ENCODE measurements at places on chromosomes 2 and 18. TPM values are rescaled to one million over a fixed set of nuclear protein-coding genes. Genes with fewer than 3 reads are reported as not detected.
A peak's percentile ranks its signal among the peaks of the same experiment; 100 is the strongest.

DNA sequence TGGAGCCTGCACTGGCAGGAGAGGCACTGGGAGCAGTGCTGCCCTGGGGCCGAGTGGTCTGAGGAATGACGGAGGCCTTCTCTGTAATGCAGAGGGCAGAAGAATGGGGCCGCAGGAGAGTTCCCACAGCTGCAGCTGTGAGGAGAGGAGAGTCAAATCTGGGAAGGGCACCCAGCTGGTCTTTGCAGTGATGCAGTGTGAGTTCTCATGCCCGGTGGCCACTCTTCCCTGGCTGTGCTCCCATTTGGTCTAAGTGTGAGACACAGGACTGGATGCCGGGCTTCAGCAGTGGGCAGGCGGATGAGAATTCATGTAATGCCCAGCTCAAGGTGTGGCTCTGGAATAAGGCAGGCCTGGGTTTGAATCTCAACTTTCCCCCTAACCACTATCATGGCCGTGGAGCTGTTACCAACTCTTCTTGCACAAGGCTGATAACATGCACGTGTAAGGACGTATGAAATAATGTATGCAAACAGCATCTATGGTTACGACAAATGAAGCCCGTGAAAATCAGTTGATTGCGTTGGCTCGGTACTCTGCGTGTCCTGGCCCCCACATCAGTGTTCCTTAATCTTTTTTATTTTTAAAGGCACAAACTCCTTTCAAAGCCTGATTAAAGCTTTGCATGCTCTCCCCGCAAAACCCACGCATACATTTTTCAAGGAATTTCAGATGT is 71.6 kb downstream of the ACKR3 start:
- no peak overlapping the region for H3K27ac ChIP-seq
- no peaks in the 10 kb centered on the region for H3K4me1 ChIP-seq
- no peaks in the 10 kb centered on the region for H3K36me3 ChIP-seq
- no peak for DNase-seq
- H3K4me3 ChIP-seq: no peak overlapping the region

GRCh38 chr2:18950361-18950851 is 361.0 kb upstream of the NT5C1B start:
- no peak for DNase-seq
- H3K4me1 ChIP-seq: no peaks in the 10 kb centered on the region
- no peaks in the 10 kb centered on the region for H3K36me3 ChIP-seq
- H3K27ac ChIP-seq: no peak overlapping the region
- H3K27me3 ChIP-seq: no peaks in the 10 kb centered on the region

GRCh38 chr2:47300609-47301276 is 102.2 kb upstream of the MSH2 start:
- no peaks in the 10 kb centered on the region for H3K4me1 ChIP-seq
- H3K27me3 ChIP-seq: no peaks in the 10 kb centered on the region
- DNase-seq: no peak
- no peak overlapping the region for H3K27ac ChIP-seq
- H3K36me3 ChIP-seq: no peaks in the 10 kb centered on the region
- no peak overlapping the region for H3K4me3 ChIP-seq

DNA sequence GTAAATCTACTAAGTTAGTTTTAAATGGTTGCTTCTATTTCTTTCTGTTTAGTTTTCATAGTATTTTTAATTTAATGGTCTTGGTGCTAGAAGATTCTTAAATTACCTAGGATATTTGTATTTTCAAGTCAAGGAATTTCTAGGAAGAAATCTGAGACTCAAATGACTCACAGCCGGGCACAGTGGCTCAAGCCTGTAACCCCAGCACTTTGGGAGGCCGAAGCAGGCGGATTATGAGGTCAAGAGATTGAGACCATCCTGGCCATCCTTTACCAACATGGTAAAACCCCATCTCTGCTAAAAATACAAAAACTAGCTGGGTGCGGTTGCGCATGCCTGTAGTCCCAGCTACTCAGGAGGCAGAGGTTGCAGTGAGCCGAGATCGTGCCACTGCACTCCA is 95.5 kb downstream of the C2orf74 start:
- no peak for DNase-seq
- H3K36me3 ChIP-seq: peaks cover 6% of the 10 kb centered on the region
- no peak overlapping the region for H3K4me3 ChIP-seq
- H3K27ac ChIP-seq: no peak overlapping the region

Gene RGPD4
- 0.08 TPM for total RNA-seq

- no peak overlapping the region for H3K4me3 ChIP-seq
- no peaks in the 10 kb centered on the region for H3K36me3 ChIP-seq
- no peaks in the 10 kb centered on the region for H3K27me3 ChIP-seq
These were observed 39.9 kb downstream of the MYO3B start for GRCh38 chr2:170217778-170218251.

GRCh38 chr2:54977149-54977548 is 73.1 kb downstream of the RTN4 start:
- no peak for DNase-seq
- H3K27me3 ChIP-seq: no peaks in the 10 kb centered on the region
- no peak overlapping the region for H3K4me3 ChIP-seq

DNA sequence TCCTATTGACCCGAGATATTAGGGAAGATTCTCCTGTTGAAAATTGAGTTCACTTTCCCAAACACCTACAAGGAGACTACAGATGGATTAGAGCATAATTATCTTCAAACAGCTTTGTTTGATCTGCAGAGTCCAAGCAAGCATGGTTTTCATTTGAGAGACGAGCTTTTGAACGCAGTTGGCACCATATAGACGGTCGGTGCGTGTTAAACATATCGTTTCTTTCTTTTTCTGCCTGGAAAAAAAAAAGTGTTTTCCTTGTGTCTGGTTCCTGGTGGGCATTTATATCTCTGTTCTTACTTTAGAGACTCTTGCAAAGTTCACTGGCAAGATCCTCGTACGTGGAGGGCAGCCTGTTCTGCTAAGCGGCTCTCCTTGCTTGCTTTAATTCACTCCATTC is 248.9 kb downstream of the TMEM182 start:
- H3K27me3 ChIP-seq: no peaks in the 10 kb centered on the region
- H3K4me3 ChIP-seq: no peak overlapping the region
- no peaks in the 10 kb centered on the region for H3K4me1 ChIP-seq
- no peak for DNase-seq
- H3K27ac ChIP-seq: no peak overlapping the region

DNA sequence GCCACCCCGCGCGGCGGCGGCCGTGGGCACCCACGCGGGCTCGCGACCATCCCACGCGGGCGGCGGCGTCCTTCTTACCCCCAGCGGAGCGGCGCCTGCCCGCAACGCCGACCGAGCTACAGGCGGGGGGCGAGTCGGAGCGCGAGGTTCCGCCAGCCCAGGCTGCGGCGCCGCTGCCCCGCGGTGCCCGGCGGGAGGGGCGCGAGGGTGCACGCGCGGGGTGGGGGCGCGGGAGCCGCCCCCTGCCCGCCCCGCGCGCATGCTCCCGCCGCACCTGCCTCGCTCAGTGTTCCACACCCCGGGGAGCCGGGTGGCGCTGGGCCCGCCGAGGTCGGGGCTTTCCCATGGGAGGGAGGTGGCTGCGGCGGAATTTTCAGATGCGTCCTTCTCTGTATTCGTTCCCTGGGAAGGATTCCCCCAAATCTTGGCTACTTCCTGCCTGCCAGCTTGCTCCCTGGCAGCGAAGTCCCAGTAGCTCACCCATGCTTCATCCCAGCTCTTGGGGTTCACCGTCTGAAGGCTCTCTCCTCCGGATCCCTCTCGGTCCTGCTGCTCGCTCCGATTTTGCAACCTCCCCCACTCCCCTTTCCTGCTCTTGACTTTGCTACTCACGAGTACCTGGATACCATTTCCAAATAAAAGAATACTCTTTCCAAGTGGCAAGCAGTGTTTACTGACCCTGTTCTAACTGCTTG is at the start of gene L3MBTL4:
L3MBTL4 (minus strand) TSS at position 189 of the 695 bp plus-strand sequence. CDS start 103,286 bp downstream, outside the sequence.
- peak within 1 kb of the TSS; percentile 49 for H3K4me3 ChIP-seq
- H3K27ac ChIP-seq: no peak within 1 kb of the TSS
- H3K27me3 ChIP-seq: peaks cover 16% of the 10 kb centered on the region

GRCh38 chr2:65913813-65914212 is 481.4 kb upstream of the SPRED2 start:
- H3K27ac ChIP-seq: no peak overlapping the region
- DNase-seq: no peak
- no peak overlapping the region for H3K4me3 ChIP-seq

DNA sequence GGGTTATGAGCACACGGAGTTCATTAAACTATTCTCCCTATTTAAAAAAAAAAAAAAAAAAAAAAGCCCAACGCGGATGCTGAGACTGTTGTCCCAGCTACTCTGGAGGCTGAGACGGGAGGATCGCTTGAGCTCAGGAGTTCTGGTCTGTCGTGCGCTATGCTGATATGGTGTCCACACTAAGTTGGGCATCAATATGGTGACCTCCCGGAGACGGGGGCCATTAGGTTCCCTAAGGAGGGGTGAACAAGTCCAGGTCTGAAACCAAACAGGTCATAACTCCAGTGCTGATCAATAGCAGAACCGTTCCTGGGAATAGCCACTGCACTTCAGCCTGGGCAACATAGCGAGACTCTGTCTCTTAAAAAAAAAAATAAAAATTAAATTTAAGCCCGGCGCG is 12.9 kb upstream of the ANKRD53 start:
- H3K4me3 ChIP-seq: no peak overlapping the region
- no peaks in the 10 kb centered on the region for H3K36me3 ChIP-seq
- H3K27ac ChIP-seq: no peak overlapping the region
- no peaks in the 10 kb centered on the region for H3K4me1 ChIP-seq
- peak; percentile 41 for DNase-seq

Gene CHRNA1
- not detected for total RNA-seq

- no peak overlapping the region for H3K27ac ChIP-seq
- no peaks in the 10 kb centered on the region for H3K27me3 ChIP-seq
- DNase-seq: no peak
These were observed 791.0 kb downstream of the DCC start for GRCh38 chr18:53131001-53131400.

- no peak overlapping the region for H3K4me3 ChIP-seq
- H3K27me3 ChIP-seq: no peaks in the 10 kb centered on the region
- H3K27ac ChIP-seq: no peak overlapping the region
- no peak for DNase-seq
- H3K36me3 ChIP-seq: no peaks in the 10 kb centered on the region
- H3K4me1 ChIP-seq: no peaks in the 10 kb centered on the region
These were observed 141.6 kb upstream of the CYP1B1 start for GRCh38 chr2:38217401-38218188.

DNA sequence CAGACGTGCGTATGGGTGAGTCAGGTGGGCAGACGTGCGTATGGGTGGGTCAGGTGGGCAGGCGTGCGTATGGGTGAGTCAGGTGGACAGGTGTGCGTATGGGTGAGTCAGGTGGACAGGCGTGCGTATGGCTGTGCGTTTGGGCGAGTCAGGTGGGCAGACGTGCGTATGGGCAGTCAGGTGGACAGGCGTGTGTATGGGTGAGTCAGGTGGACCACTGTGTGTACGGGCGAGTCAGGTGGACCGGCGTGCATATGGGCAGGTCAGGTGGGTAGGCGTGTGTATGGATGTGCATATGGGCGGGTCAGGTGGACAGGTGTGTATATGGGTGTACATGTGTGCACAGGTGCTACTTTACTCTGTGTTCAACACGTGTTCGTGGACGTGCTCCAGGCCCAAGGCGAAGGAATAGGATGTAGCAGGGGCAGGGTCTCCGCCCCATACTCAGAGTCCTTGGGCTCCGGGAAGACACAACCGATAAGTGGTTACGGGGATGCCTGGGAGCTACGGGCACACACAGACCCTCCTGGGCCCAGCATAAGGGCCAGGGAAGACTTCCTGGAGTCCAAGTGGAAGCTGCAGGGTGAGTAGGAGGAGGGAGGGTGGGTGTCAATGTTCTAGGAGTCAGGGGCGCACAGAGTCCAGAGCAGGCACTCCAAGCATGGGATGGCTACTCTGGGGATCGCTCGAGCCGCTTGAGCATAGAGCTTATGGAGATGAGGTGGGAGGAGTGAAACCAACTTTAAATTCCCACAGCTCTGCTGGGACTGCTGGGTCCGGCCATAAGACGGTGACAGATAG is 27.1 kb upstream of the KLF11 start:
- H3K27me3 ChIP-seq: no peaks in the 10 kb centered on the region
- H3K27ac ChIP-seq: no peak overlapping the region
- no peaks in the 10 kb centered on the region for H3K4me1 ChIP-seq
- no peak overlapping the region for H3K4me3 ChIP-seq

DNA sequence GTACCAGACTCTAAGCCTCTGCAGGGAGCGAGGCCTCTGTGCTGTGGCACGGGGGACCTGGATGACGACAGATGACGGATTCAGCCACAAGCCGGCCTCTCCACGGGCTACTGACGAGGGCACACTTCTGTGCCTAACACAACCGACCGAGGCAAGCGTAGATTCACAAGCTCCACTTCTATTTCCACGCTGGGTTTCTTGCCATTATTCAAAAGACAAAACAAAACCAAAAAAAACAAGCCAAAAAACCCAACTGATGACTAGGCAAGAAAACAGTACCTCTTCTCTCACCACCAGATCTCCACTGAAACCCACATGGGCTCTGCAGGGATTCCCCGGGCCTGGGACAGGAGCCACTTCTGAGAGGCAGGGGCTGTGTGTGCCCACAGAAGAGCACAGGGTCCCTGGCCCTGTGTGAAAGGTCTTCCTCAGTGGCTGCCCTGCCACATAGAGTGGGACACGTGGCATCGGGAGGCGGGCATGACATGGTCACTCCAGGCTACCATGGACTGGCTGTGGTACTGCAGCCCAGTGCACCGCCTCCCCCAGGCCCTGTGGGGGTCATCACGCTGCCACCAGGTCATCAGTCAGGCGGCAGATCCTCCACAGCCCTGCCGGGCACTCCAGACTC is 254.7 kb downstream of the HDAC4 start:
- H3K4me3 ChIP-seq: no peak overlapping the region
- no peak for DNase-seq

Gene OR6B2
- total RNA-seq: not detected

GRCh38 chr2:212489719-212490346 is 48.8 kb downstream of the ERBB4 start:
- no peaks in the 10 kb centered on the region for H3K36me3 ChIP-seq
- no peak for DNase-seq
- H3K4me1 ChIP-seq: no peaks in the 10 kb centered on the region
- no peak overlapping the region for H3K27ac ChIP-seq
- H3K4me3 ChIP-seq: no peak overlapping the region

- H3K36me3 ChIP-seq: no peaks in the 10 kb centered on the region
- H3K27me3 ChIP-seq: no peaks in the 10 kb centered on the region
- H3K27ac ChIP-seq: no peak overlapping the region
- H3K4me1 ChIP-seq: no peaks in the 10 kb centered on the region
- DNase-seq: no peak
- no peak overlapping the region for H3K4me3 ChIP-seq
These were observed 81.3 kb downstream of the CDC42EP3 start for GRCh38 chr2:37590119-37590571.

DNA sequence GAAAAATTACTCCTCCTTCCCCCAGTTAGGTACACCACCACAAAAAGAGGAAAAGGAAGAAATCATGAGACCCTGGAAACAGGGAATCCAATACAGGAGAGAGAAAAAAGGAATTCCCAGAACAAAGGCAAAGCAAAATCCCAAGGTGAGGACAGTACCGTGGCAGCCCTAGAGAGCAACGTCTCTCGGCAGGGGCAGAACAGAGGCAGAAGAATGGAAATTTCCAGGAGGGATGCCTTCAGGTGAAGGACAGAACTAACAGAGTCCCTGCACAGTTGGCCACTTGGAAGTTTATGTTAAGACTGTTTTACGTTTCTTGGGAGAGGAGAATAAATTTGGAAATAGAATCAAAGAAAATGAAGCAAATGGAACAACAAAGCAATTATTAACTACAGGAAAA is 27.7 kb downstream of the GRB14 start:
- no peaks in the 10 kb centered on the region for H3K4me1 ChIP-seq
- H3K36me3 ChIP-seq: no peaks in the 10 kb centered on the region
- no peak overlapping the region for H3K27ac ChIP-seq
- no peaks in the 10 kb centered on the region for H3K27me3 ChIP-seq
- no peak overlapping the region for H3K4me3 ChIP-seq

Gene TUBA3E
- not detected for total RNA-seq

Gene FAM110C
- total RNA-seq: 13.2 TPM

GRCh38 chr18:10209302-10209701 is 245.1 kb upstream of the APCDD1 start:
- H3K27ac ChIP-seq: no peak overlapping the region
- H3K4me3 ChIP-seq: no peak overlapping the region
- H3K27me3 ChIP-seq: no peaks in the 10 kb centered on the region
- no peaks in the 10 kb centered on the region for H3K36me3 ChIP-seq
- no peaks in the 10 kb centered on the region for H3K4me1 ChIP-seq

Data from H1 (cell line).